ENCODE measurements at places on chromosomes 1 and 21.

GRCh38 chr1:209389258-209389657 is 194.3 kb upstream of the CAMK1G start:
- no peak for DNase-seq

- no peak for DNase-seq
Observed at GRCh38 chr1:213003256-213003655, 12.4 kb downstream of the ANGEL2 start.

- no peak for DNase-seq
Observed at GRCh38 chr1:218783131-218783530, 390.5 kb upstream of the LYPLAL1 start.

DNA sequence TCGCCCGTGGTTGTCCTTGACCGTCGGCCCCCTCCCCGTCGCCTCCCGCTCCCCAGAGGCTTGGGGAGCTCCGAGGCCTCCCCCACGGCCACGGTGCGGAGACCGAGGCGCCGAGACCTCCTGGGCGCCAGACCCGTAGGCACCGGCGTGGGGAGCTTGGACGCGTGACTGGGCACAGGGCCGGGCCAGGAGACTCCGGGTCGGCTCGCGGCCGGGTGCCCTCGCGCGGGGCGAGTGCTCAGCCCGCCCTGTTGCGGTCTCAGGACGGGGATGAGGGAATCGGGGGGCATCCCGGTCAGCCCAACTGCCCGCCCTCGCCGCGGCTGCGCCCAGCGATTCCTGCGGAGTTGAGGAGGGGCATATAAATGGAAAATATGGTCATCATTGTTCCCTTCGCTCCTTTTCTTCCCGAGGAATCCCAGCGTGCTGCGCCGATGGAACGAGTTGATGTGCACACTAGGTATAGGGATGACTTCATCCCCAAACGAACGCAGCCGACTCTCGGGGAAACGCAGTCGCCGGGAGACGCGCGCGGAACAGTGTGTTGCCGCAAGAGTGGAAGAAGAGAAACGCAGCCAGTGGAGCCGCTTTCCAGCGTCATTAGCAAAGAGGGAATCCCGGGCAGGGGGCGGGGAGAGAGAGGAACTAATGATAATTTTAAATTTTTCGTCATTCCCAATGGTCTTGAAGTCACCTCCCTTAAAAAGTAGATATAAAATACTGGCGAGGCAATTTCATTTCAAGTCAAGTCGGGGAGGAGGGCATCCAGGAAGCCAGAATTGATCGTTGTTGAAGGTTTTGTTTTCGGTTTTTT is 747 bp upstream of the ENAH start:
- DNase-seq = no peak

DNA sequence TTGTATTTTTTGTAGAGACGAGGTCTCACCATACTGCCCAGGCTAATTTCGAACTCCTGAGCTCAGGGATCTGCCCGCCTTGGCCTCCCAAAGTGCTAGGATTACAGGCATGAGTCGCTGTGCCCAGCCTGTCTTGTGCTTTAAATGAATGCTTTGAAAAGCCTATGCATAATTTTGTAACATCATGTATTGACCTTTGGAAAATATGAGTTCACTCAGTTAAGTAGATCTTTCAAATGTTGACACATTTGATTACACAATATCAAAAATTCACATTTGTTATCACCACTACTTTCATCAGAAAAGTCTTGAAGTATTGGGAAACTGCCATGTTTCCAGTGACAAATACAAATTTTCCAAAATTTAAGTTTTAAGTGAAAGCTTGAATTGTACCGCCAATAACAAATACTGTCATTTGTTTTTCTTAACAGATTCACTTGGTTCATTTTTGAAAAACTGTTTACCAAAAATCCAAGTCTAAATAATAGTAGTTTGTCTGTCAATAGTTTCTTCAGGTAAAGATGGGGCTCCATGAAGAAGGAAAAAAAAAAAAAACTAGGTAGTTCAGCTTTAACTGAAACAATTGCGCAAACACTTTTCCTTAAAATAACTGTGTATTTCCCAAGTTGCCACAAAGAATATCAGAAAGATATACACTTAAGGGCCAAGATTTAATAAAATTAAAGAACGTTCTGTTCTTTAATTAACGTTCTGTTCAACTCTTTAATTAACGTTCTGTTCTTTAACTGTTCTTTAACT is 233.2 kb upstream of the NR5A2 start:
- no peak for DNase-seq

GRCh38 chr1:1358433-1359271 is at the start of gene MXRA8:
Gene MXRA8 (minus strand): TSS chr1:1358555. CDS start chr1:1358504, 51 bp downstream.
- no peak for DNase-seq

Measured in CD4-positive, alpha-beta T cell treated with Interleukin-6 at 100 ng/mL for 8 hours (primary cell).